ENCODE measurements at places on chromosomes 12 and 14. TPM values are rescaled to one million over a fixed set of nuclear protein-coding genes. Genes with fewer than 3 reads are reported as not detected.

GRCh38 chr14:52061390-52061789 is 7.5 kb downstream of the NID2 start:
- no peaks in the 10 kb centered on the region for H3K27me3 ChIP-seq
- H3K27ac ChIP-seq, result peak overlapping the region; percentile 76
- no peak overlapping the region for H3K4me3 ChIP-seq
- H3K36me3 ChIP-seq, result peaks cover 7% of the 10 kb centered on the region
- DNase-seq, result no peak

Gene ANO2
- 2.8 TPM for total RNA-seq

Gene OR10AD1
- not detected for total RNA-seq

- DNase-seq, result no peak
- H3K27ac ChIP-seq, result peak overlapping the region; percentile 90
- no peaks in the 10 kb centered on the region for H3K4me1 ChIP-seq
- no peaks in the 10 kb centered on the region for H3K27me3 ChIP-seq
These were observed 2.2 kb upstream of the MMP19 start for GRCh38 chr12:55844961-55845360.

Gene MFAP5
- 104 TPM for total RNA-seq

- no peak overlapping the region for H3K27ac ChIP-seq
- no peaks in the 10 kb centered on the region for H3K36me3 ChIP-seq
- H3K4me1 ChIP-seq, result no peaks in the 10 kb centered on the region
- no peaks in the 10 kb centered on the region for H3K27me3 ChIP-seq
- no peak overlapping the region for H3K4me3 ChIP-seq
- no peak for DNase-seq
These were observed 327.6 kb downstream of the SOX5 start for GRCh38 chr12:23621900-23622299.

Gene KLRG1
- total RNA-seq, result 3.3 TPM

GRCh38 chr14:51333901-51334521 is 94.0 kb downstream of the TMX1 start:
- peaks cover 20% of the 10 kb centered on the region for H3K4me1 ChIP-seq
- H3K27me3 ChIP-seq, result no peaks in the 10 kb centered on the region
- no peak for DNase-seq
- no peak overlapping the region for H3K4me3 ChIP-seq

Gene C3AR1
- total RNA-seq, result 10.6 TPM

- H3K4me3 ChIP-seq, result no peak overlapping the region
- H3K36me3 ChIP-seq, result peaks cover 53% of the 10 kb centered on the region
- no peak for DNase-seq
- peak overlapping the region; percentile 70 for H3K27ac ChIP-seq
- H3K27me3 ChIP-seq, result no peaks in the 10 kb centered on the region
- H3K4me1 ChIP-seq, result peaks cover 13% of the 10 kb centered on the region
These were observed 22.8 kb downstream of the HEBP1 start for GRCh38 chr12:12977231-12977630.

Gene PLEKHA5
- total RNA-seq, result 53.2 TPM

DNA sequence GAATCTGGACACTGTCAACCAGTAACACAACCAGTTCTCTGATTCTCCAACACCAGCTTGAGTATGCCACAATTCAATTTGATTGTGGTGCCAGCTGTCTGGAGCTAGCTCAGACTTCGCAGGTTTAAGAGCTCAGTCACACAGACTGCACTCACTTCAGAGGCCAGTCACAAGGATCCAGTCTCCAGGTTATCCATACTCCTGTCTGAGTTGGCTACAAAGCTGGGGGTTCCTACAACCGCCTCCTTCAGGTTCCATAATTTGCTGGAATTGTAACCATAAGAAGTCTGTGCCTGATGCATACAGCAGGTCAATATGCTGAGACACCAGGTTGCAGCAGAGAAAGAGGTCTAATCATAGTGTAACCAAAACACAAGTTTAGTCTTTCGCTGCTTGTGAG is 70.5 kb upstream of the CPSF6 start:
- no peak overlapping the region for H3K27ac ChIP-seq
- no peaks in the 10 kb centered on the region for H3K27me3 ChIP-seq
- no peak overlapping the region for H3K4me3 ChIP-seq
- H3K4me1 ChIP-seq, result no peaks in the 10 kb centered on the region
- DNase-seq, result no peak
- H3K36me3 ChIP-seq, result no peaks in the 10 kb centered on the region

GRCh38 chr12:88063375-88063774 is 34.2 kb upstream of the C12orf50 start:
- H3K27ac ChIP-seq, result no peak overlapping the region
- no peak overlapping the region for H3K4me3 ChIP-seq

GRCh38 chr12:28424965-28425364 is 234.7 kb downstream of the CCDC91 start:
- H3K27me3 ChIP-seq, result no peaks in the 10 kb centered on the region
- no peak overlapping the region for H3K27ac ChIP-seq
- DNase-seq, result no peak
- H3K4me3 ChIP-seq, result no peak overlapping the region
- no peaks in the 10 kb centered on the region for H3K36me3 ChIP-seq

Gene ABCD4
- 18.1 TPM for total RNA-seq

DNA sequence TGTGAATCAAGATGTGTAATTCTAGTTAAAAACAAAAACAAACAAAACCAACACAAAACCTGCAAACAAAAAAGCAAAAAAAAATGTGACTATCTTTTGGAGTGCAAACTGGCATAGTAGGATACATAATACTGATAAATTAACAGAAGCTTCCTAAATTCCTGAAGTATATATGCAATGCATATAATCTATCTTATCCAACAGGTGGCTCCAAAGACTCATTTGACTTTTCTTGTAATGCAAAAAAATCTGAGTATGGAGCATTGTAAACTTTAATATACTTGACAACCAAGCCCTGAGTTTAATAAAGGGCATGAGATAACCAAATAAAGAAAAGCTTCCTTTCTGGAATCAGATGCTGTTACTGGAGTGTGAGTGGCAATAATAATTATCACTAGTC is 1003.6 kb downstream of the FSCB start:
- no peaks in the 10 kb centered on the region for H3K4me1 ChIP-seq
- H3K27me3 ChIP-seq, result no peaks in the 10 kb centered on the region
- H3K4me3 ChIP-seq, result no peak overlapping the region
- H3K27ac ChIP-seq, result no peak overlapping the region
- H3K36me3 ChIP-seq, result no peaks in the 10 kb centered on the region

DNA sequence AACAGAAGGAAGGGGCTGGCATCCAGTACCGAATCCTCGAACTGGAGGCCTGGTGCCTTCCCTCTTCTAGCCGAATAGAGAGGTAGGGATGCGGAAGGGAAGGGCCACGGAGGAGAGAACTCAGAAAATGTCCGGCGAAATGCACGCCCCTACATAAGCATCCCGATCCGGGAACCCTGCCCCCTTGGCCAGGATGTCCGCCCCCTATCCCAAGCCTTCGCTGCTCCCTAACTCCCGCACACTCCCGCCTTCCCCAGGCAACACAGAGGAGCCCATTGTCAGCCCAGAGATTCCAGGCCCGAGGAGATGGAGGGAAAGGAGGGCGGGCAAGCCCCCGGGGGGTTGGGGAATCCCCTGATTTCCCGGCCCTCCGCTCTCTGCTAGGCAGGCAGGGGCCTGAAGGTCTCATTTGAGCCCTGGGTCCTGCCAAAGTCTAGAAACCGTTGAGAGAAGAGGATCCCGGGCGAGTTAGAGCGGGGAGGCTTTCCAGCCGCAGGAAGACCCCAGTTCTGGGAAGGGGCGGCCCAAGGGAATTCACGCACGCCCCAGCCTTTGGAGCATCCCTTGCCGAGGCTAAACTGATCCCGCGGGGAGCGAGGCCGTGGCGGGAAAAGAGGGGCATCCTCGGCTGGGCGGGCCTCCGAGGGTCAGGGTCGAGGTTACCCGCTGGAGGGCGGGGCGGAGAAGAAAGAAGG is 569 bp upstream of the ARHGEF40 start:
- no peaks in the 10 kb centered on the region for H3K4me1 ChIP-seq
- peak overlapping the region; percentile 83 for H3K4me3 ChIP-seq
- no peaks in the 10 kb centered on the region for H3K36me3 ChIP-seq
- DNase-seq, result no peak
- peak overlapping the region; percentile 90 for H3K27ac ChIP-seq

DNA sequence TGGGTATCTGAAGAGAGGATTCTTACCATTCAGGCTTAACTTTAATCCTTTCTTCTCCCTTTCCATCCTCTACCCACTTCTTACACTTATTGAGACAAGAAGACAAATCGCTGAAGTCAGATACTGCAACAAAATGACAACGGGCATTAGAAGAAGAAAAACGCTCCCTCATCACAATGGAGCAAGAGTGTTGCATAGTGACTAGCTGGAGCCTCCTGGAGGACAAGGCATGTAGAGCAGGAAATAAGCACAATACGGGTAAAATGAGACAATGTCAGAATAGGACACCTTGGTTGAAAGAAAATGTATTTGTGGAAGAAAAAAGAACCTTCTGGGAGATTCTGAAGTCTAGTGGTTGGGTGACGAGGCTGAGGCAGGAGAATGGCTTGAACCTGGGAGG is 501.0 kb downstream of the RERGL start:
- no peak overlapping the region for H3K4me3 ChIP-seq
- no peaks in the 10 kb centered on the region for H3K4me1 ChIP-seq
- H3K27ac ChIP-seq, result no peak overlapping the region
- no peak for DNase-seq

Gene OR4E2
- not detected for total RNA-seq

DNA sequence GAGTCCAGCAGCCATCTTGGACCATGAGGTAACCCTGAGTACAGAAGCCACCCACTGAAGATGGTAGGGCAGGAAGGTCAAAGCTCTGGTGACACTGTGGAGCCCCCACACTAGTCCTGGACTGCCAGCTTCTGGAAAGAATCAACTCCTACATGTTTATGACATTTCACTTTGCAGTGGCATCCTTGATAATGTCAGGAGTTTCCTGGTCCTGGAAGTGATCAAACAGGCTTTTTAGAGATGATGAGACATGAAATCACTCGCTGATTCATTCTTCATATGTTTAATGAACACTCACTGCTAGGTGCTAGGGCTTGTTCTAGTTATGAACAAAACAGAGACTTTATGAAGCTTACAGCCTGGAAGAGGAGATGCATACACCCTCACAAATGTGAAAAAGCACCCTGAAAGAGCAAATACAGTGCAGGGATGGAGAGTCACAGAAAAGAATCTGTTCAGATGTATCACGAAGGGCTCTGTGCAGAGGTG is 15.8 kb upstream of the HNF1A start:
- no peak overlapping the region for H3K27ac ChIP-seq
- H3K27me3 ChIP-seq, result no peaks in the 10 kb centered on the region
- H3K4me3 ChIP-seq, result no peak overlapping the region
- H3K4me1 ChIP-seq, result no peaks in the 10 kb centered on the region

DNA sequence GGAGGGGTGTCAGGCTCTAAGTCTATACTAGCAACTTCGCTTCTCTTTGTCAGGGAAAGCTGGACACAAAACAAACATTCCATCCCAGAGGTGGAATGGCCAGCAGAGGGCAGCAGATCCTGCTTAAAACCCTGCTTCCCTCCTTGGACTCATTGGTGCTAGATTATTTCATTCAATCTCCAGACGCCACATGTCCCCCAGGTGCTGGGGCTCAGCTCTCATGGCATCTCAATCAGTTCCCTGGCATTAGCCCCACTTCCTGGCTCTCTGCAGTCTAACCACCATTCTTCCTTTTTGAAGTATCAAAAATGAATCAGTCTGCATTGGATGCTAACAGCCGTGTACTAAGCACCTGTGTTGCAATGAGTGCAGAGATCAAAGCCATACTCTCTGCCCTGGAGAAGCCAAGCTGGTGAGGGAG is 8.1 kb upstream of the PPP1R1A start:
- no peaks in the 10 kb centered on the region for H3K27me3 ChIP-seq
- peak; percentile 61 for DNase-seq
- H3K27ac ChIP-seq, result no peak overlapping the region
- no peaks in the 10 kb centered on the region for H3K4me1 ChIP-seq

Gene KRT82
- not detected for total RNA-seq

DNA sequence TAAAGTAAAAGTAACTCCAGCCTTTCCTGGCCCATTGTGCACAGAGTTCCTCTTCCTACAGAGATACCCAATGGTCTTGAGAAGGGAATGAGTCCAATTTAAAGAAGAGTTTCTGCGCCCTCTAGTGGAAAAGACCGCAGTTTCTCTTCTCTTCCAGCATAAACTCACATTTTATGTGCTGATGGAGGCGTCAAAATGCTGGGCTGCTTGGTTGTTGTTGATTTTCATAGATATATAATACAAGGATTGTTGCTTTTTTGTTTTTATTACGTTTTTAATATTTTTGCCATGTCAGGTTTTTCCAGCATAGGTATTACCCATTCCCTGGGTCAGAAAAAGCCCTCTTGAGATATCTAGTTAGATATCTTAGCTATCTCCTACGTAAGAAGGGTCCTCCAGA is 356.9 kb upstream of the STXBP6 start:
- no peaks in the 10 kb centered on the region for H3K36me3 ChIP-seq
- H3K27me3 ChIP-seq, result no peaks in the 10 kb centered on the region
- H3K4me1 ChIP-seq, result no peaks in the 10 kb centered on the region
- no peak overlapping the region for H3K4me3 ChIP-seq

Gene PPFIBP1
- 66.0 TPM for total RNA-seq

Gene PTGDR
- total RNA-seq, result 0.28 TPM

DNA sequence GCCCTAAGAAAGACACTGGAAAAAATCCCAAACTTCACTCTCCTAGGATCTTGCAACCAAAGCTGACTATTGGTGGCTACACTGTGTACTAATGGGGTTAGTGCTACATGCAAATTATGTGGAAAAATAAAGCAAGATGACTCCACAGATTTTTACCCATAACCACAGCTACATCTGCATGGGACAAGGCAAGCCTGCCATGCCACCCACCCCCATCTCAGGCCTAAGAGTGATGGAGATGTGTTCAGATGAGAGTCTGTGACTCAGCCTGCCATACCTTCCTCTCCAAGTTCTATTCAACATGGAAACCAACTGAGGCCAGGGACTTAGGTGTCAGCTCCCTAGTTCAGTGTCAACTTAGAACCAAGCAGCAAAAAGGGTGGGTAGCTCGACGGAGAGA is 206.2 kb downstream of the PELI2 start:
- H3K36me3 ChIP-seq, result no peaks in the 10 kb centered on the region
- no peak overlapping the region for H3K27ac ChIP-seq
- no peak for DNase-seq
- no peaks in the 10 kb centered on the region for H3K4me1 ChIP-seq
- no peaks in the 10 kb centered on the region for H3K27me3 ChIP-seq
- no peak overlapping the region for H3K4me3 ChIP-seq

- DNase-seq, result no peak
- no peaks in the 10 kb centered on the region for H3K27me3 ChIP-seq
- no peak overlapping the region for H3K4me3 ChIP-seq
- H3K27ac ChIP-seq, result no peak overlapping the region
- H3K36me3 ChIP-seq, result no peaks in the 10 kb centered on the region
These were observed 7.3 kb upstream of the CACNB3 start for GRCh38 chr12:48810903-48811431.

Data from right atrium auricular region (tissue), 2 donors.